ENCODE measurements at places on chromosomes 7 and 10.

- DNase-seq, result no peak
Observed at GRCh38 chr7:7417851-7418250, 117.8 kb downstream of the COL28A1 start.

DNA sequence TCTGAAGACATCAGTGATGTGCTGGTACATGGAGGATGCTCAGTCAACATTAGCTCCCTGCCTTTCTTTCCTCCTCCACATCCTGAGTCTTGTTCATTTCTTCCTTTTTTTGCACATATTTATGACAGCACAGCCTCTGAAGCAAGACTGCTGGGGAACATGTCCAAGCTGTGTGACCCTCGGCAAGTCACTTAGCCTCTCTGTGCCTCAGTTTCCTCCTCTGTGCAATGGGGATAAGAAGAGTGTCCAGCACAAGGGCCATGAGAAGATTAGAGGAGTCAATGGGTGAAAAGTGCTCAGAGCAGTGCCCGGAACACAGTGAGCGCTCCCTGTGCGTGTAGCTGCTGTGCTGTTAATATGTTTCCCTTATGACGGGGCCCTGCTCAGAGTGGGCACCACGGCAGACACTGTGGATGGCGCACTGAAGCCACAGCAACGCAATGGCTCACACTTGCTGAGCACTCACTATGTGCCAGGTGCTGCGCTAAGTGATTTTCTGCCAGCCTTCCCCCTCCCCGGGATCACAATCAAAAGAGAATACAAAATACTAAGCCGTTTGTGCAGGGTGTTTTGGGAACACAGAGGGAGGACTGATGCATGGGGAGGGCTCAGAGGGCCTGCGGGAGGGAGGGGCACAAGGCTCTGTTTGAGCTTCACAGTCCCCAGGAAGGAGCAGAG lies 28.7 kb downstream of the ZCCHC24 start:
- no peak for DNase-seq

DNA sequence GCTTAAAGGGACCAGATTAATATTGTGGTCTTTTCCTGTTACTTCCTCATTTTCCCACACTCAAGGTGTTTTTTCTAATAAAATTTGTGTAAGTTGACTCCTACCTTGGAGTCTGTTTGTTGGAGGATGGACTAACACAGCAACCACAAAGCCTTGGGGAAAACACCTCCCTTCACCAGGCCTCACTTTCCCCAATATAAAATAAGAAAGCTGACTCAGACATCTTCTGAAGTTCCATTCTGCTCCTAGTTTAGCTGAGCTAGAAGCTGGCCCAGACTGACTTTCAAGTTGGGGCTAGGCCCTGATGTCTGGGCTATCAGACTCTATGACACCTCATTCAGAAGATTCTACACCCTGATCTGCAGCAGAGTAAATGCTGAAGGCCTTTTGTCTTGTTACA lies 73.0 kb upstream of the ADRB1 start:
- DNase-seq, result no peak

- DNase-seq, result no peak
Observed at GRCh38 chr7:52269669-52270068, 765.8 kb upstream of the POM121L12 start.

DNA sequence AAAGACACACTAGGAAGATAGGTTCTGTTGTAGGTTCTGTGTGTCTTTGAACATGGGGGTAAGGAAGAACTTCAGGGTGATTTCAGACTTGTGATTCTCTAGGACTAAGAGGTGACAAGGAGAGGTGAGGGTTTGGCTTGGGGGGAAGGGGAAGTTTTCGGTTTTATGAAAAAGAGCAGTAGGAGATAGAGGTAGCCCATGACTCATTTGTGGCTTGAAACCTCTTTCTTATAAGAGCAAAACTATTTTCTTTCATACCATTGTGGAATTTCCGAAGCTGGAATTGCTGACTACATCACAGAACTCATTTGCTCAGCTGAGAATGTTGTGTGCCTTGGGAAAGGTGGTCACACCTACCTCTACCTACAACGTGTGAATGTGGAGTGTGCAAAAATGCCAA lies 39.6 kb upstream of the IKZF1 start:
- DNase-seq, result peak; percentile 38

GRCh38 chr7:28623863-28624262 lies 211.5 kb downstream of the CREB5 start:
- DNase-seq, result no peak

- no peak for DNase-seq
Observed at GRCh38 chr10:21078410-21079329, 181.6 kb upstream of the NEBL start.

DNA sequence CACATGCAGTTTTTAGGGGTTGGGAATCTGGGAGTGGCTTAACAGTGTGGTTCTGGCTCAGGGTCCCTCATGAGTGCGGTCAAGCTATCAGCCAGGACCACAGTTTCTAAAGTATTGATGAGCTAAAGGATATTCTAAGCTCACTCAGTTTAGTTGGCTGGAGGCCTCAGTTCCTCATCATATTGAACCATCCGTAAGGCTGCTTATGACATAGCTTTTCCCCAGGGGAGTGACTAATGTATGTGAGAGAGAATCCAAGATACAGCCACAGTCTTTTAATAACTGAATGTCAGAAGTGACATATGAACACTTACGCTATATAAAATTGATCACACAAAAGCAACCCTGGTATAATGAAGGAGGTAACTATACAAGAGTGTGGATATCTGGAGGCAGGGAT lies 245.3 kb downstream of the POLR1F start:
- DNase-seq, result no peak

GRCh38 chr7:81159402-81159801 lies 240.6 kb upstream of the SEMA3C start:
- no peak for DNase-seq

GRCh38 chr7:81669476-81670105 lies 100.3 kb downstream of the HGF start:
- DNase-seq, result no peak

GRCh38 chr7:29639886-29640595 lies 76.4 kb downstream of the PRR15 start:
- DNase-seq, result no peak

DNA sequence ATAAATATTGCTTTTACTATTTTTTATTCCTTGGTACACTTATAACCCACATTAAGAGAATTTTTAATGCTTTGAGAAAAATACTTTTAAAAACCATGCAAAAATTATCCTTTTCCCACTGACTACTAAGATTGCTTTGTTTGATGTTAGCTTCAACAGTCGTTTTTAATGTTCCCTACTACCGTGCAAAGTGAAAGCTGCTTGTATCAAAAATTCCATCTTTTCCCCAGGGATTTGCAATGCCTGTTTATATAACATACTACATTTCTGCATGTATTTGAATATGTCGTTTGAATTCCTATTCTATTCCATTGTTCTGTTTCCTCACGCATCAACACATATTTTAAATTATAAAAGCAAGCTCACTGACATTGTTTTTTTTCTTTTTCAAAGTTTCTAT lies 54.4 kb downstream of the TFPI2 start:
- no peak for DNase-seq

DNA sequence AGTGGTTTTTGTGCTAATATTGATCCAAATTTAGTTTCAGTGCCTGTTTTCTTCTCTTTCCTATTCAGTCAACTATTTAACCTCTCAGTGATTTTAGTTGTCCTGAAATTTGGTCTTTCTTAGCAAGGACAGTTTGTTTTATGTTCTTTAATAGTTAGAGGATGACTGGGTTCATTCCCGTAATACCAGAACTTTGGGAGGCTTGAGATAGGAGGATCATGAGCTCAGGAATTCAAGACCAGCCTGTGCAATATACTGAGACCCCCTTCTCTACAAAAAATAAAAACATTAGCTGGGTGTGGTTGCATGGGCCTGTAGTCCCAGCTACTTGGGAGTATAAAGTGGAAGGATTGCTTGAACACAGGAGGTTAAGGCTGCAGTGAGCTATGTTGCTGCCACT lies 148.3 kb downstream of the EXOC4 start:
- DNase-seq, result no peak

- DNase-seq, result no peak
Observed at GRCh38 chr7:100022621-100023020, 7.2 kb downstream of the ZKSCAN1 start.

DNA sequence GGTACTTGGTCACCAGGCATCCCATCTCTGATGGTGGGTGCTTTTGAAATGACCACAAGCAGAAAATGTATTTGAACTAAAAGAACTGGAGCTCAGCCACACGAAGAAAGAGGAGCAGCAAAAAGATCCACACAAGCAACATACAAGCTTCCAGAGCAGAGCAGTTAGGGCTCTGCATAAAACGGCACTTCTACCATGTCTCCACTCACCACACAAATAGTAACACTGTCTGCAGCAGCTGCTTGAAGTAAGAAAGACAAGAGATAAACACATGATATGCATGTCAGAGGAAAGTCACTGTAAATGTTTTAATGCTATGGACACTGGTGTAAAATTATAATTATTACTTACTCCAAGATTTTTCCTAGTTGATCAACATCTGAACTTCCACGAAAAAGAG lies 32.5 kb upstream of the FAM133B start:
- DNase-seq, result no peak

DNA sequence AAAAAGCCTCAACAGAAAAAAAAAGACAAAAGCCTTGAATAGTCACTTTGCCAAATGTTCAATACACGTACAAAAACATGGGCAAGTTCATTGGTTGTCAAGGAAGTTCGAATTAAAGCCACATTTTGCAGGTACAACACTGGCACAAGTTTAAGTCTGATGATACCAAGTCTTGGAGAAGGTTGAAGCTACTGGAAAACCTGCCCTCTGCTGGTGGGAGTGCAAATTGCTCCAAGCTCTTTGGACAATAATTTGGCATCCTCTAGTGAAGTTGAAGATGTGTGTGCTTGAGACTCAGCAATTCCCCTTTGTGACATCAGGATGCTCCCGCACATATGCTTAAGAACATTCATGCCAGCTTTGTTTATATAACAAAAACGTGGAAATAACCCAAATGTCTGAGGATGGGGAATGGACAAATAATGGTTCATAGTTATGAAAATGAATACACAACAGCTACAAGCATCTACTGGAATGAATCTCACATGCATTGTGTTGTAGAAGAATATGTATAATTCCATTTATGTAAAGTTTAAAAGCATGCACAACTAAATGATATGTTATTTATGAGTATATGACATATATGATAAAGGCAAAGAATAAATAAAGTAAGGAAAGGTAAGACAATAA lies 120.0 kb upstream of the PLPP4 start:
- DNase-seq, result peak; percentile 47

GRCh38 chr7:22375359-22376048 lies 18.6 kb upstream of the RAPGEF5 start:
- no peak for DNase-seq

- DNase-seq, result no peak
Observed at GRCh38 chr7:86950360-86950759, 109.1 kb downstream of the ELAPOR2 start.

DNA sequence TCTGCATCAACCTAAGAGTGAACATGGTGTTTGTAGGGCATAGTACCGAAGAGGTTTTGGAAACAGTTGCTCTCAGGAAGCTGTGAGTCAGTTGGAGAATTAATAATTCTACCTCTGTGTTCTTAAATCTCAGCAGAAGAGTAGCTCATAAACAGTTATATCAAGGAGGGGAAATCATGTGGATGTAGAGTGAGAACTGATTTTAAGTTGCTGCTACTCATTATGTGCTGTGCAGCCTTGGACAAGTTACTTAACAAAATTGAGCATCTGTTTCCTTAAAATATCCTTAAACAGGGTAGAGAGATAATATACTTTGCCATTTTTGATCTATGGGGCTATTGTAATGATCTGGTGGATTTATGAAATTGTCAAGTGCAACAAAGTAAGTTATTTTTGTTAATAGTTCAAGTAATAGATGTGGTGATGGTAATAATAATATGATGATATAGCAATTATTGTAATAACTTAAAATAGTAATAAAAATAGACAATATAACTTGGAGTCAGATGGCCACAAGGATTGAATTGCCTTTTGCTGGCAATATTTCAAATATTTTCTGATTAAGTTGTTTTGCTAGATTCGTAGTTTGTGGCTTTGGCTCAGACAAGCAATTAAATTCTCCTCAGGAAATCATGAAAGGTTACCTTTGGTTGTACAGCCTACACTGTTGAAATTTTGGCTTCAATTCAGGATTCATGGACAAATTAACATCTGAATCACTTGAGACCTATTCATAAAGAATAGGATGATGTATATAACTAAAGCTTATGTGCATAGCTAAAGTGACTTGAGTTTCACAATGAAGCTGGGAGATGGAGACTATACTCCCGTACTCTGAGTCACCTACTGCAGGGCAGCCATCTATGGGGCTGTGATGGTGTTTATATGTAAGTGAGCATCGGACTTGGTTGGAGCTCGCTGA lies 228.5 kb downstream of the CDK14 start:
- no peak for DNase-seq

DNA sequence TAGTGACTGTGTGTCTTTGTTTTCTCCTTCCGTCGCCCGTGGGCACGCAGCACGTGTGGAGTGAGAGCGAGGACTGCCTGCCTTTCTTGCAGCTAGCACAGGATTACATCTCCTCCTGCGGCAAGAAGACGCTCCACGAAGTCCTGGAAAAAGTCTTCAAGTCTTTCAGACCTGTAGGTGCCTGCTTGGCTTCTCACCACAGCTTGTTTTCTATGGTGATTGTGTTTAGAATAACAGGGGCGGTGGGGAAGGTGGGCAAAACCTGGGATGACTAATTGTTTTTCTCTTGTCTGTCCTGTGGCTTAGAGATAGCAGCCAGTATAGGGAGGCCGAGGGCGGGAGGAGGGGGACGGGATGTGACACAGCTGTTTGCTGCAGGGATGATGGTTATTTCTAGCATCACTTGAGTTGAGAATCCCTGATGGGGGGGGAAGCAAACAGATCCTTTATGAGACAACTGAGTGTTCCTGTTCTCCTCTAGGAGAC lies 11.4 kb downstream of the MTURN start:
- DNase-seq, result peak; percentile 41

DNA sequence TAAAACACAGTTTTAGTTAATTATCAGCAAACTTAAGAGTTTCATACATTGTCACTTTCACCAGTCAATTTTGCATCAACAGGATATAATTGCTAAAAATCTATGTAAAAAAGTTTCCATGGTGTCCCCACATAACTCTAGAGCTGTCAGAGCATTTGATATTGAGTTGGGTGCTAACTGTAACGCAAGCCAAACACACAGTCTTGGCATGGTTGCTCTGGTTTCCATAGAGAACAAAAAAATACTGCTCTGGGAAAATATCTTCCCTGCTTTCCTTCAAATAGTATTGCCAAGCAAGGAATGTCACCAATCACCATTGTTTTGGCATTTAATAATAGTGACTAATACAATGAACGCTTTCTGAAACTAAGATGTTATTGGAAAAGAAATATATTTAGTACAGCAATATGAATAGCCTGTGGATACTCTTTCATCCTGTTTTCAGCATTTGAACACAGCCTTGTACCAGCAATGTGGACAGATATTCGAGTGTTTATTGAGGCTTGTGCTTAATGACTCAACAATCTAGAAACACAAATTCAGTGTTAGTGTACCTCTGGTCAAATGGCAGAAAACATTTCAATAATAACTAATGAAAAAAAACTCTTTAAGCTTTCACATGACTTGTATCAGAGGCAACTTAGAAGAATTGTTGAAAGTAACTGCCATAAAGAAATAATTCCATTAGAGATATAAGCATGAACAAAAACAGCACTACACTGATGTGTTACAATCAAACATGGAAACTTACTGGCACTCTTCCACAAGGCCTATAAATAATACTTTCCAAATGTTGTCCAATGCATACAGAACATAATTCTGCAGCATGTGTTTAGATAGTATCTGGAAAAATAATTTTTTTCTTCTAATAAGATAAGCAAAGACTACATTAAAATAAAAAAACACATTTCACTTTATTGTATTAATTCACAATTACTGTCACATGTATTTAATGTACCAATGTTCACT lies 1469.5 kb upstream of the CELF2 start:
- no peak for DNase-seq
